Stimulated activated CD4-positive, alpha-beta T cell treated with anti-CD3 and anti-CD28 coated beads, TNF-alpha, amount 100 ng/mL, for 24 hours (primary cell): ENCODE measurements at places on chromosomes 7 and 10.

- no peak for DNase-seq
Measured at GRCh38 chr7:102232611-102233286, 53.9 kb upstream of the SH2B2 start.

GRCh38 chr10:23656735-23657134 lies 217.9 kb downstream of the OTUD1 start:
- DNase-seq = no peak

DNA sequence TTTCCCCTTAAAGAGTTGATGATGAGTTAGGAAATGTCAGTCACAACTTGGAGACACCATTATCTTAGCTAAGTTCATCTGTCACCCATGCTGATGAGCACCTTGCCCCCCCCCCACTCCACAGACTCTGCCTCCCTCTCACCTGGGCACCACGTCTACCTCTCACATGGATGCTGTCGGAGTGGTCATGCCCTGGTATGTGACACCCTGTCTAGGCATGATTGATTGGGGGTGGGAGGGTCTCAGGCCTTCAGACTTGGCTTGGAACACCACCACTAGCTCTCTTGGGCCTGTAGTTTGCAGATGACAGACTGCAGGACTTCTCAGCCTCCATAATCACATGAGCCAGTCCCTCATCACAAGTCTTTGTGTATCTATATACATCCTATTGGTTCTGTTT lies 78.0 kb downstream of the WDR37 start:
- no peak for DNase-seq

GRCh38 chr7:107847168-107847835 lies 43.7 kb upstream of the DLD start:
- DNase-seq = no peak

- no peak for DNase-seq
Measured at GRCh38 chr7:64892666-64893309, 10.3 kb upstream of the ZNF273 start.

DNA sequence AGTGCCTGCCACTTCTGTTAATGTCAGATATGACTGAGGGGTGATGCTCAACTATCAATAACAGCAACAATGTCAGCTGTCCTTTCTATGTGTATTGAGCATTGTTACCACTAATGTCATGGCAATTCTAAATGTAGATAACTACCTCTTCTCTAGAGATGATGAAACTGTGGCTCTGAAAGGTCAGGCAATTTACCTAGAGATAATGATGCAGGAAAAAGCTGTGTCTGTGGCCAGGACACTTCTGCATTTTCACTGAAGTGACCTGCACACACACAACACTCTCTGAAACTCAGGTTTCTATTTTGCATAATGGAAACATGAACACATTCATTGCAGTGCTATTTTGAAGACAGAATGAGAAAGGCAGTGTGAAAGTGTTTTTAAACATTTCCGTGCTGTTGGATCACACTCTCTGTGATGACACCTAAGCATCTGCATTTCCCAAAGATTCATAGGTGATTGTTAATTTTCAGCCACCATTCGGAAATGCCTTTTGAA lies 148.2 kb downstream of the KCND2 start:
- no peak for DNase-seq

GRCh38 chr10:64312876-64313275 lies 791.7 kb downstream of the REEP3 start:
- DNase-seq = no peak

GRCh38 chr7:28685644-28686417 lies 272.3 kb downstream of the TRIL start:
- no peak for DNase-seq

DNA sequence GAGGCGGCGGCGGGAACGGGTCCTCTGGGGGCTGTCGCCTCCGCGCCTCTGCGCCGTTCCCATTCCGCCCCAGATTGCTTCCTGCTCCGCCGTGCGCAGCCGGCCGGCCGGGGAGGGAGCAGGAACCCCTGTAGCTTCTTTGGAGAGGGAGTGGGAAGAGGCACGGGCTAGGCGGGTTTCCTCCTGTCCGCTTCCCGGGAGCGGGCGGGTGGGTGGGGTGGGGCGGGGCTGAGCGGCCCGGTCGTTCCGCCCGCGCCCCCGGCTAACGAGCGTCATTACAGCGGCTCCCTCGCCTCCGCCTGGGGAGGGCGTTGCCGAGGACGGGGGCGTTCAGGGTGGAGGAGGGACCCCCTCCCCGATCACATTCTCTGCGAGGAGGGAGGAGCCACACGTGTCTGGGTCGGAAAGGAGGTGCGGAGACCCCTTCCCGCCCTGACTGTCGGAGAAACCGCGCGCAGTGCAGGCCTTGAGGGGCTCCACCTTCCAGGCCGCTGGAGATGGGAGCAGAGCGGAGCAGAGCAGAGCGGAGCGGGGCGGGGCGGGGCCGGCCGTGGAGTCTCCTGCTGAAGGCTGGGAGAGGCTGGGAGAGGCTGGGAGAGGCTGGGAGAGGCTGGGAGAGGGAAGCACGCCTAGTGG lies 39.7 kb downstream of the AGAP3 start:
- DNase-seq = no peak

DNA sequence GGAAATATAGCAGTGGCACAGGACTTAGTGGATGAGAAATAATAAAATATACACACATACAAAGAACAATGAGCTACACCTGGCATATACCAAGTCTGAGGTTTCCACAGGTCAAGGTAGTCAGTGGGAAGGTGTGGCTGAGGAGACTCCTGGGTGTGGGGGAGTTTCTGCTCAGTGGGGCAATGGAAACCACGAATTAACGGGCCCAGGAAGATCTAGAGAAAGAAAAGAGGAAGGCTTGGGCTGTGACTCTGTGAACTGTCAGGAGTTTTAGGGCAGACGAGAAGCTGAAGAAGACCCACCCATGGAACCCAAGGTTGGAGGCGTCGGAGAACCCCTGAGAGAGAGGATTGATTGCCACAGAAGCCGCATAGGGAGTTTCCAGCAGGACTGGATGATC lies 196.5 kb downstream of the HERPUD2 start:
- DNase-seq = no peak

DNA sequence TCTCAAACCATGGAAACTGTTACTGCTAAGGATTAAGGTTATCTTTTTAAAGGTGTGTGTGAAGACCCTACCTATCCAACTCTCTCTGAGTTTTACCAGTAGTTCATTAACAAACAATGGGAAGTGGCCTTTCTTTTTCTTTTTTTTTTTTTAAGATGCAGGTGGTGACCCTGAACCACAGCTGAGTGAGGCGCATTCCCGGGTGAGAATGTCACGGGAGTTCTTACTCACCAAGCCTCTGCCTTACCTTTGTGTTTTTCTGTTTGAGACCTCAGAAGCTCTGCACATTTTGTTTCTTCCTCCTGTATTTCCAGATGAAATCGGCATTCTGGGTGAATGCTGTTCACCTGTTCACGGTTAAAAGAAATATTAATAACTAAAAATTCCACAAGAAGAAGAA lies 2.5 kb downstream of the VIPR2 start:
- no peak for DNase-seq

DNA sequence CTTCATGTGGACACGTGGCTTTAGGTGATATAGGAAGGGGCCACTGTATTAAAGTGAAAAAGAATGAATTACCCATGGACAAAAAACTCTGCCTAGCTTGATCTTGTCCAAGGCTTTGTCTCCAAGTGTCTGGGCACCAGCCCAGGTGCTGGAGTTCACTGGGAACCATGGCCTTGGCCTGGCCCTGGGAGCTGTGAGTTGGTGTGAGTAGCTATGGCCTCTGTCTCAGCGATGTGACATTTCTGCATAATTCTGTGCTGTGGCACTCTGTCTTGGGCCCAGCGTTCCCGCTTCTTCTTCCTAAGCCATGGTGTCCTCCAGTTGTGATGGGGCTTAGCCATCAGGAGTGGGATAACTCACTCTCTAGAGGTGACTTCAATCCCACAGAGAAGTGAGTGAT lies 119.0 kb upstream of the PPP2R2D start:
- DNase-seq = no peak

DNA sequence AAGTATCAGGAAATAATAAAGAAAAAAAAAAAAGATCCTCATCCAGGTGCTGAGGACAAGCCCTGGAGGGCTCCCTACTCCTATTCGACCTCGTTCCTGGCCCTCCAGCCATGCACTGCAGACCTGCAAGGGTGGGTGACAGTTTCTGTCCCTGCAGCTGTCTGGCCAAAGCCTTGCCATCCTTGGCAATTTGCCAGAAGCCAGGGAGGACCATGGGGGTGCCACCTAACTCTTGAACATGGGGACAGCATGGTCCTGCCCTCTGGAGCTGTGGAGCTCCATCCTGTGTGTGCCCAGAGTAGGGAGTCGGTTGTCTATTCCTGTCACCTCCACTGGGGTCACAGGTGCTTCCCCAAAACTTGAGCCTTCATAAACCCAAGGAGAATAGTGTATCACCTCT lies 27.8 kb downstream of the DMBT1 start:
- no peak for DNase-seq

- DNase-seq = no peak
Measured at GRCh38 chr10:101071267-101071884, 9.6 kb downstream of the KAZALD1 start.

DNA sequence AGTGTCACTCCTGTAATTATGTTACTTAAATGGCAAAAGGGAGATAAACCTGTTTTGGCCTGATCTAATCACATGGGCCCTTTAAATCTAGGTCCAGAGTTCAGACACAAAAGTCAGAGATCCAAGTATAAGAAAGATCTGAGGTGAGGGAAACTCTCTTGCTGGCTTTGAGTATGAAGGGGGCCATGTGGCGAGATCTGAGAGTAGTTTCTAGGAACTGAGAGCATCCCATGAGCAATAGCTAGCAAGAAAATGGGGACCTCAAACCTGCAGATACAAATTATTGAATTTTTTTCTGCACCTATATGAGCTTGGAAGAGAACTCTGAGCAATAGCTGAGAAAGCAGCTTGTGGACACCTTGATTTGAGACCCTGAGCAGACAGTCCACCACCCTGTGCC lies 27.6 kb downstream of the ANKRD7 start:
- no peak for DNase-seq

GRCh38 chr10:36247478-36247877 lies 605.4 kb upstream of the FZD8 start:
- no peak for DNase-seq

- DNase-seq = no peak
Measured at GRCh38 chr7:146387140-146387539, 270.5 kb downstream of the CNTNAP2 start.

DNA sequence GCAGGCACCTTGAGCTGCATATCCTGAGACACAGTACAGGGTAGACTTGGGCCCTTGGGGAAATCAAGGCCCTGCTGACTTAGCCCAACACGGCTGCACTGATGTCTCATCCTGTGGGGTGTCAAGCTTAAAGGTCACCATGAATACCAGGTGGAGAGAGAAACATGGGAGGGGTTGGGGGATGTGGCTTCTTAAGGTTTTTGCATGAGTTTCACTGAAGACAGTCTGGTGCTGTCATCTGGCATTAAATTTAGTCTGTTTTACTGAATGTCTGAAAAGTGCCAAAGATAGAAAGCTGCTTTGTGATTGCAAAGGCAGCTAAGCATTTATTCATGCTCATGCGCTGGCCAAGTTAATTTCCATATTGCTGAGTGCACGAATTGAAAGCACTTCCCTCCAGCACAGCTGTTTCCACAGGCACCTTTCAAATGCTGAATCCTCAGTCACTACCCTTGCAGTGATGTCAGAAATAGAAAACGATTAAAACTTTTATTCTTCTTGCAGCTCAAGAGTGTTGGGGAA lies 102.1 kb downstream of the OSBPL3 start:
- peak; percentile 28 for DNase-seq

DNA sequence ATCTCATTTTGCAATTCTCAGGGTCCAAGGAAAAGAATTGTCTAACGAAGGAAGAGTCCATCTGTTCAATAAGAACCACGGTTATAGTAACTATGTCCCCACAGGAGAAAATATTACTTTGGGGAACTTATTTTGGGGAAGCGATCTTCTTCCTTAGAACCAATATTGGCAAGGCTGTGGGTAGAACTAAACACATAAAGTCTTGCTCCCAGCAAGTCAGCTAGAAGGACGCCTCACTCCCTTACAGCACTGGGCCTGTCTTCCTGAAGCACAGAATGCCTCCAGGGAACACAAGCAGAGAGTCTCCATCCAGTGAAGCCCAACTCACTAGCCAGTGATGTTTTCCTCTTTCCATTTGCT lies 30.2 kb downstream of the C10orf71 start:
- DNase-seq = no peak

DNA sequence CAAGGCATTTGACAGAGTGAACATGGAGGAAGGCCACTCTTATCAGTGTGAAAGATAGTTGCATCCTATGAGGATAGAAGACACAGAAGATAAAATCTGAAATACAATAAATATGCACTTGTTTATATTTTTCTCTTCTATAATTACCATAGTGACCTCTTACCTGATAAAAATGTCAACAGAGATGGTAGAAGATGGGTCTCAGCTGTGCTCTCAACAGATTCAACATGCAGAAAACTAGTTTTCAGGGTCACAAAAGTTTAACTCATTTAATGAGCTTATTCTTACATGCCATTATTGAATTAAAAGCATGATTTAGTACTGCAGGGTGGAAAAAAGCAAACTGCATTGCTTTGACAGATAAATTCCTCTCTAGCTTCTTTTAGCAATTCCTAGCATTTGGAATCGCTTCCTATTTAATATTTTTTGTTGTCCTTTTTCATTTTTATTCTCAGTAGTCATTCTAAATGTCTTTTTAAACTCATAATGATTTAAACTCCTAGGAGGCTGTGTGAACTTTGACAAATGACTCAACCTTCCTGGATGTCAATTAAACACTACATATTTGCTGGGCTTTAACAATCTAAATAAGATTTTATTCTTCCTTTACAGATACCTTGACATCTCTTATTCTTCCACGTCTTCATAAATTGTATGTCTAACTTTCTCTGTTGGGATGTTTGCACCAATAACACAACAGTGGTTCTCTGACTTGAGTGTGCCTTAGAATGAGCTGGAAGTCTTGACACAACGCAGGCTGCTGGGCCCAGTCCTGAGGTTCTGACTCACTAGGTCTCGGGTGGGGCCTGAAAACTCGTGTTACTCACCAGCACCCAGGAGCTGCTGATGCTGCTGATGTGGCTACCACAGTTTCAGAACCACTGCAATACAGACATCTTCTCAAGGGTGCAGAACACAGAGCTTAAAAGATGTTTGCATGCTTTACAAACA lies 565.5 kb upstream of the IGFBP3 start:
- DNase-seq = no peak

- no peak for DNase-seq
Measured at GRCh38 chr7:93575555-93576399, 1.3 kb upstream of the CALCR start.

- DNase-seq = no peak
Measured at GRCh38 chr7:16071246-16071857, 350.0 kb downstream of the CRPPA start.

GRCh38 chr10:86105181-86105580 lies 261.4 kb downstream of the GRID1 start:
- DNase-seq = no peak

GRCh38 chr10:129545261-129545660 lies 78.2 kb downstream of the MGMT start:
- DNase-seq = no peak
